Activated T-cell treated with anti-CD3 and anti-CD28 coated beads, Interleukin-2, amount 50 U/mL, for 72 hours (primary cell): ENCODE measurements at places on chromosomes 2 and 18.
A peak's percentile ranks its signal among the peaks of the same experiment; 100 is the strongest.

DNA sequence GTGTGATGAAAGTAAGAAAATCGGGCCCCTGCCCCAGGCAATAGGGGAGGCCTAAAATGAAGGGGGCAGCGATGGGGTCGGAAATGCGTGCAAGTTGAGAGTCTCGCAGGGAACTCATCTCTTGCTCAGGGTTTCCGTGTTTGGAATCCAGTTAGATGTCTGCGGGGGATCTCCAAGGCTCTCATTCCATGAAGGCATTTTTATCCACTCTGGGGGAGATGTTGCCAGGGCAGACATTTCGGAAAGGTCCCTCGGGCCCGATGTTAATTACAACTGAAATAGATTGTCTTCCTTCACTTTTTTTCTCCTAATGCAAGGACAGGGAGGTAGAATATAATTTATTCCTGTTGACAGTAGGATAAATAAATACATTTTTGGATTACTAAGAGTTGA is 12.8 kb upstream of the SKOR2 start:
- H3K4me3 ChIP-seq = no peak overlapping the region
- DNase-seq = no peak
- peaks cover 69% of the 10 kb centered on the region for H3K27me3 ChIP-seq
- peaks cover 3% of the 10 kb centered on the region for H3K36me3 ChIP-seq
- peaks cover 6% of the 10 kb centered on the region for H3K4me1 ChIP-seq

DNA sequence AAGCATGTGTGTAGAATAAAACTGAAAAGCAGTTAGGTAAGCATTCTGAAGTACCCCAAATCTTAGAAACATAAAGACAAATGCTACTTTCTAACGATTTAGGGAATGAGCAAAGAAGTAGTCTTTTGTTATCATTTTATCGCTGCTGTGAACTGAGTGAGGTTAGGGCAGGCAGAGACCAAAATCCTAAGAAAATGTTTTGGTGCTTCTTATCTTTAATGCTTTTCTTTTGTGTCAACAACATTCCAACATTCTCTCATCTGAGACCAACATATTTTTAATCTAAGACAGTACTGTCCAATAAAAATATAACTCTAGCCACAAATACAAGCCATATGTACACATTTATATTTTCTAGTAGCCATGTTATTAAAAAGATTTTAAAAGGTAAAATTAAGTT is 789.4 kb upstream of the PIK3C3 start:
- H3K27ac ChIP-seq = no peak overlapping the region
- H3K4me3 ChIP-seq = no peak overlapping the region
- no peak for DNase-seq
- no peaks in the 10 kb centered on the region for H3K36me3 ChIP-seq

GRCh38 chr2:112256654-112257053 is 1.8 kb upstream of the ZC3H8 start:
- no peak overlapping the region for H3K4me3 ChIP-seq
- no peak for DNase-seq
- H3K27ac ChIP-seq = no peak overlapping the region

DNA sequence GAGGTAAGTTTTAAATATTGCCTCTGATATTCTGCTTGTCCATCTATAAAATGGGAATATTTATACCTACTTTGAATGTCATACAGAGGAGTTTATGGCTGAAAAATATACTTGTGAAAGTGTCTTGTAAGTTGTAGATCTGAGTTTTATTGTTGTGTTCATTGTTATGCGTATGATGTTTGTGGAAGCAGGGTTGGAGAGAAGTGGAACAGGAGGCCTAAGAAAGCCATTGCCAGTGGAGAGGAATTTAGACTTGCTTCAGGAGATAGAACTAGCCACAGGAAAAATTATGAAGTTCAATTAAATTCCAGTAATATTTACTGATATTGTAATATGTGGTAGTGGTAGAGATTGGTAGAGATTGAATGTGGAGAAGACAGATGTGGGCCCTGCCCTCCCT is 491.9 kb upstream of the FANCL start:
- no peak overlapping the region for H3K4me3 ChIP-seq
- no peak for DNase-seq

DNA sequence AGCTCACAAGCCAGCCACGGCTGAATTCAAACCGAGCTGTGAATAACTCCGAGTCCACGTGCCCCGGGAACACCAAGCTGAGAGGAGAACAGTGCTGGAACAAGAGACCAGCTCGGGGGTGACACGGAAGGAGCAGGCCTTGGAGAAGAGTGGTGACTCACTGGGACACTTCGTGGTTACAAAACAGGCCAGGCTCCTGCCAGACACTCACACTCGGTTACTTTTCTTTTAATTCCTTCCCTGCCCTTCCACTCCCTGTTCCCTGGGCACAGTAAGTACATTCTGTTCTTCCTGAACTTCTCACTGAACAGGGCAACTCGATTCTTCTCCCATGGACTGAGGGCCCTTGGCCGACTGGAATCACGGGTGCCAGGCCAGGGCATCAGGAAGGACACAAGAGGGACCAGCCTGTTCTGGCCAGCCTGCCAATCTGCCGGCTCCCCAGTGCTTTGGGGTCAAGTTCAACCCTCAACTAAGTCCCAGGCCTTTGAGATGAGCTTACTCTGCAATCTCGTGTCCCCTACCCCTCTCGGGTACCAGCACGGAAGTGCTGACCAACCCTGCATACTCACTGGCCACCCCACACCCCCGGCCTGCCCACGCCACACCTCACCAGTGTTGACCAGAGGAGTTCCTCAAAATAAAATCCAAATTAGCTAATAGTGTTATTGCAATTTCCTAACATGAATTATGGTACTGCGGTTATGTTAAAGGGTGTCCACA is 87.5 kb downstream of the TFCP2L1 start:
- DNase-seq = no peak
- H3K27me3 ChIP-seq = no peaks in the 10 kb centered on the region
- H3K36me3 ChIP-seq = no peaks in the 10 kb centered on the region
- H3K4me3 ChIP-seq = no peak overlapping the region
- H3K4me1 ChIP-seq = no peaks in the 10 kb centered on the region
- H3K27ac ChIP-seq = no peak overlapping the region

DNA sequence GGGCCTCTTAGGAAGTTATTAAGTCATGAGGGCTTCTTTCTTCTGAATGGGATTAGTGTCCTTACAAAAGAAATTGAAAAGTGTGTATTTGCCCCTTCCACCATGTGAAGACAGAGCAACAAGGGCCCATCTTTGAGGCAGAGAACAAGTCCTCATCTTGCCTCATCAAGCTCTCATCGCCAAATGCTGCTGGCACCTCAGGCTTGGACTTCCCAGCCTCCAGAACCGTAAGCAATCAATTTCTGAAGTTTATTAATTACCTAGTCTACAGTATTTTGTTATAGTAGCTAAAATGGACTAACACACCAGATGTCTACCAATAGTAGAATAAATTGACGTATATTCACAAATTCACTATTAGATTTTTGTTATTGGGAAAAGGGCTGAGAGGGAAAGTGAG is 74.6 kb downstream of the CCDC148 start:
- H3K27ac ChIP-seq = no peak overlapping the region
- no peak for DNase-seq
- H3K4me1 ChIP-seq = no peaks in the 10 kb centered on the region
- H3K27me3 ChIP-seq = peaks cover 15% of the 10 kb centered on the region

DNA sequence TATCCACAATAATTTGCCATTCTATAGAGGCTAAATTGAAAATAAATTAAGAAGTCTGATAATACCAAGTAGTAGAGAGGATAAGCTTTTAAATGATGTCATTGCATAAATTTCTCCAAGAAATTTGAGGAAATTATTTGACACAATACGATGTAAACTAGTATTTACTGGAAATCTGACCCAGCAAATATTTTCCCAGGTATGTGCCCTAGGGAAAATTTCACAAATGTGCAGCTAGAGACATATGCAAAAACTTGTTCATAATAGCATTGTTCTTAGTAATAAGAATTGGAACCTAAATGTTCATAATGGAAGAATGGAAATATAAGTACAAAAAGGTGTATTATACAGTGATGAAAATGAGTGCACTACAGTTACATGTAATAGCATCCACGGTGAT is 888.8 kb upstream of the SOX11 start:
- no peak for DNase-seq
- H3K4me1 ChIP-seq = no peaks in the 10 kb centered on the region
- H3K36me3 ChIP-seq = no peaks in the 10 kb centered on the region

- H3K36me3 ChIP-seq = peaks cover 10% of the 10 kb centered on the region
- peak; percentile 50 for DNase-seq
Measured at GRCh38 chr2:26245231-26245732, 543 bp downstream of the HADHB start.

- DNase-seq = no peak
- H3K27ac ChIP-seq = no peak overlapping the region
- peaks cover 5% of the 10 kb centered on the region for H3K4me1 ChIP-seq
Measured at GRCh38 chr2:217288472-217289063, 428.7 kb upstream of the TNP1 start.
